ENCODE measurements at places on chromosomes 7 and 10. TPM values are rescaled to one million over a fixed set of nuclear protein-coding genes. Genes with fewer than 3 reads are reported as not detected.

IGF2BP3 gene
- total RNA-seq, result 89.1 TPM

- peaks cover 3% of the 10 kb centered on the region for H3K4me1 ChIP-seq
- H3K36me3 ChIP-seq, result no peaks in the 10 kb centered on the region
- H3K27me3 ChIP-seq, result peaks cover 43% of the 10 kb centered on the region
Observed at GRCh38 chr10:122663516-122664130, 36.0 kb downstream of the C10orf120 start.

DNA sequence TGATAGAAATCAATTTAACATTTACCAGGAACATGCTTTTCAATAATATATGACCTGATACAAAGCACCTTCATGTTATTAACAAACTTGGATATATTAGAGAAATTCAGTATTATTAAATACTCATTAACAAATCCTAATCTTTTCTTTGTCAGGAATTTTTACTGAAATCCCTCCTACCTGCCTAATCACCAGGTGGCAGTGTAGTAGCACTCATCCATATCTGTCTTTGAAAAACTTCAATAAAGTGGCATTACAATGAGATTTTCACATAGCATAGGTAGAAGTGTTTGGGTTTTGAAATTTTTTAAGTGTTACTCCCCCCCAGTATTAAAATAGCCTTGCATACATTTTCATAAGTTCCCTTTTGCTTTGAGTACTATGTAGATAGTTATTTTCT is 1246.6 kb upstream of the LRRN3 start:
- H3K4me3 ChIP-seq, result no peak overlapping the region
- H3K4me1 ChIP-seq, result peaks cover 13% of the 10 kb centered on the region
- no peak for DNase-seq
- H3K36me3 ChIP-seq, result no peaks in the 10 kb centered on the region
- H3K27me3 ChIP-seq, result no peaks in the 10 kb centered on the region

GRCh38 chr10:118101501-118101900 is 54.8 kb upstream of the RAB11FIP2 start:
- H3K4me3 ChIP-seq, result no peak overlapping the region
- no peaks in the 10 kb centered on the region for H3K36me3 ChIP-seq
- H3K4me1 ChIP-seq, result peaks cover 18% of the 10 kb centered on the region
- DNase-seq, result no peak
- H3K27ac ChIP-seq, result no peak overlapping the region
- peaks cover 7% of the 10 kb centered on the region for H3K27me3 ChIP-seq

GRCh38 chr7:2488272-2488645 is 12.1 kb upstream of the GRIFIN start:
- DNase-seq, result no peak
- H3K27ac ChIP-seq, result peak overlapping the region; percentile 54
- H3K27me3 ChIP-seq, result no peaks in the 10 kb centered on the region
- no peaks in the 10 kb centered on the region for H3K36me3 ChIP-seq

GRCh38 chr7:92622685-92623084 is 32.5 kb upstream of the FAM133B start:
- peaks cover 38% of the 10 kb centered on the region for H3K4me1 ChIP-seq
- H3K4me3 ChIP-seq, result no peak overlapping the region
- DNase-seq, result no peak
- H3K27me3 ChIP-seq, result no peaks in the 10 kb centered on the region
- H3K36me3 ChIP-seq, result peaks cover 36% of the 10 kb centered on the region

- H3K27me3 ChIP-seq, result peaks cover 23% of the 10 kb centered on the region
- no peak overlapping the region for H3K27ac ChIP-seq
- H3K36me3 ChIP-seq, result peaks cover 2% of the 10 kb centered on the region
- H3K4me3 ChIP-seq, result no peak overlapping the region
- H3K4me1 ChIP-seq, result peaks cover 24% of the 10 kb centered on the region
Observed at GRCh38 chr7:43394441-43395130, 188.3 kb upstream of the STK17A start.

NMT2 gene
- 20.0 TPM for total RNA-seq

GIMAP8 gene
- not detected for total RNA-seq

HOXA1 gene
- total RNA-seq, result 13.7 TPM

DNA sequence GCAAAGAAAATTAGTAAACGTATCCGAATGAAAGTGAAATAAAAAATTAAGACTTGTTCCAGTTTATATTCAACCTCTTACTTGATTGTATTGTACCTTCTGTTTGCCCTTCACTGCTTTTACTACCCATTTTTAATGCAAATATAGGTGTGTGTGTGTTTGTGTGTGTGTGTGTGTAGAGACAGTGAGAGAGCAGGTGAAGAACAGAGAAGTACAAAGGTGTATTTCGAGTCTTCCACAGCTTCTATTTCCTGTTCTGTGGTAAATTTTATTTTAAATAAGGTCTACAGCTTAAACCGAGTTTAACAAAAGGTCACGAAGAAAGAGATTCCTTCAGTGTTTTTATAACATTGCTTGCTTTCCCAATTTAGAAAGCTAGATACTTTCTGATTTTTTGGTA is 12.7 kb upstream of the SVIL start:
- peaks cover 37% of the 10 kb centered on the region for H3K36me3 ChIP-seq
- DNase-seq, result no peak
- no peaks in the 10 kb centered on the region for H3K27me3 ChIP-seq
- H3K4me3 ChIP-seq, result no peak overlapping the region
- H3K4me1 ChIP-seq, result peaks cover 56% of the 10 kb centered on the region
- H3K27ac ChIP-seq, result peak overlapping the region; percentile 37

SLC29A3 gene
- total RNA-seq, result 11.0 TPM

All from mesothelial cell of epicardium (in vitro differentiated cells).